ENCODE measurements at places on chromosomes 1 and 21. TPM values are rescaled to one million over a fixed set of nuclear protein-coding genes. Genes with fewer than 3 reads are reported as not detected.

LCE3D gene
- 2.8 TPM for total RNA-seq

CAPZA1 gene
- total RNA-seq, result 80.7 TPM

SORT1 gene
- 3.9 TPM for total RNA-seq

TCHH gene
- 0.25 TPM for total RNA-seq

SDF4 gene
- total RNA-seq, result 130 TPM

BRDT gene
- total RNA-seq, result not detected

TMEM183A gene
- total RNA-seq, result 46.2 TPM

POMGNT1 gene
- 45.8 TPM for total RNA-seq

RGS4 gene
- total RNA-seq, result not detected

CYP4A22 gene
- total RNA-seq, result not detected

ADORA3 gene
- not detected for total RNA-seq

OLFML3 gene
- 3.9 TPM for total RNA-seq
